Upper lobe of right lung (tissue), 1 donor: ENCODE measurements at places on chromosomes 11 and 22. TPM values are rescaled to one million over a fixed set of nuclear protein-coding genes. Genes with fewer than 3 reads are reported as not detected.

P4HA3 gene
- 0.96 TPM for total RNA-seq

GRCh38 chr22:41458161-41458728, 10.2 kb downstream of the PHF5A start:
- DNase-seq, result no peak

- peak; percentile 91 for DNase-seq
These were observed 14.8 kb upstream of the RPS3 start for GRCh38 chr11:75384438-75385080.

DNAJB13 gene
- total RNA-seq, result not detected

GRCh38 chr11:100857236-100858005, 170.3 kb downstream of the ARHGAP42 start:
- DNase-seq, result no peak

FGF19 gene
- not detected for total RNA-seq

C11orf65 gene
- total RNA-seq, result 0.46 TPM

SLC5A12 gene
- not detected for total RNA-seq

GRCh38 chr22:50726643-50727340, 11.2 kb upstream of the ACR start:
- DNase-seq, result peak; percentile 54

ACR gene
- total RNA-seq, result 4.5 TPM

ASPHD2 gene
- 1.2 TPM for total RNA-seq

DNA sequence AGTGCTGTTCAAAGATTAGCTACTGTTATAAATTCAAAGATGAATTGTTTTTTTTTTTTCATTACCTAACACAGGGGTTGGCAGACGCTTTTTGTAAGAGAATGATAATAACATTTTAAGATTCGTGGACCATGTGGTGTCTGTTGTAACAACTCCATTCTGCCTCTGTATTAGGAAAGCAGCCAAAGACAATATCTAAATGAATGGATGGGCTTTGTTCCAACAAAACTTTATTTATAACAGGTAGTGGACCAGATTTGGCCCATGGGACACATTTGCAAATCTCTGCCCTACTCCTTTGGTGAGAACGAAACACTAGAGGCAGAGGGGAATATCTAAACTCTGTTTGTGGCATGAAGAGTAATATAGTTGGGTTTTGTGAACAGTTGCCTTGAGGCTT, 83.6 kb upstream of the BLID start:
- no peak for DNase-seq

DNA sequence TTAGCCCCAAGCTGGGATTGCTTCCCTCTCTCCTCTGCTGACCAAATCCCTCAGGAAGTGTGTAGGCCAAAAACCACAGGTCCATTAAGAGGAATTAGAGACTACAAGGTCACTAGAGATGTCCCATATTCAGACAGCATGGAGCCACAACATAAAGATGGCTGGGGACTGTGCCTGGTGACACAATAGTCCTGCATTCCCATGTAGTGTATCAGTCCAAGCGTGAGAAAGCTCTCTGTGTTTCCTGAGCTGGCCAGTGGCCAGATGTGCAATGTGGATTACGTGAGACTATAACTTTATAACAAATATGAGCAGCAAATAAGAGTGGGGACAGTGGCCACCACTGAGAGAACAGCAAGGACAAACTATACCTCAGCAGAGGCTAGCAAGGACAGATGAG, 7.6 kb upstream of the MS4A10 start:
- peak; percentile 12 for DNase-seq

DNA sequence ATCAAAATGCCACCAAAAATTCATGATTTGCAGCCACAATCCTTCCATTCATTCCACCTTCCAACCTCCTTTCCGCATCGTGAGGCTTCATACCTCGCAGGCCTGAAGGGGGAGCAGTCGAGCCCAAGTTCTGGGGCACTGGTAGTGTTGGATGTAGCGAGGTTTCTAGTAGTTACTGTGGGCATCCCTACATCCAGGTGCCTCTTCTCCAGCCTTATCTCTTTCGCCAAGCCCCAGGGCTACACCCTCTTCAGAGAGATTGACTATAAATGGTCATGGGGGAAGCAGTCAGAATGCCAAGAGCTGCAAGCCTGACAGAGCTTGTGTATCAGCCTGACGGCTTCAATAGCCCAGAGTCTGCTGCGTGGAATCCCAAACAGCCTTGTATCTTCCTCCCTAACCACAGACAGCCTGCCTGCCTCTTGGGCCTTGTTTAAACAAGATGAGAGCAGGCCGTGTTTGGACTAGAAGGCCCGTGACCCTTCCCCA, 28.9 kb downstream of the CLMP start:
- peak; percentile 71 for DNase-seq

- DNase-seq, result no peak
These were observed 200.2 kb upstream of the ARHGAP20 start for GRCh38 chr11:110912437-110912836.

CRYAB gene
- 113 TPM for total RNA-seq

- peak; percentile 92 for DNase-seq
These were observed at the start of gene CDKN1C for GRCh38 chr11:2885678-2886081. CDKN1C (minus strand) TSS chr11:2885775; CDS start chr11:2885456, 319 bp downstream.

DNA sequence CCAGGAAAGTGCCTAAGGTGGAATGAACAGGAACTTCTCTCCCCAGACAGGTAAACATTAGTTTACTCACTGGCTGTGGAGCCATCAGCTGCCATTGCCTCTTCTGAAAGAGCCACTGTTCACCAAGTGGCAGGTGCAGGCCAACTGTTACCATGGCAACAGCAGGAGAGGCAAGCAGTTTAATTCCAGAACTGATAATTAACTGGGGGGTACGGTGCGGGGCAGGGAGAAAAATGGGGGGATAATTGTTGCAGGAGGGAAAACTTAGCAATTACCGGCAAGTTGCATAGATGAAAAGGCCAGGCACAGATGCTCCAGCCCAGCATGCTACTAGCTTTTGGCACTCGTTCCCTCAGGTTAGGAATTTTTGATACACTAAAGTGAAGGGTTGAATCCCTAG, 85.1 kb downstream of the TRIM44 start:
- no peak for DNase-seq
